ENCODE measurements at places on chromosomes 1 and 21.

GRCh38 chr1:64515427-64515826 lies 45.5 kb downstream of the CACHD1 start:
- peak; percentile 38 for DNase-seq

DNA sequence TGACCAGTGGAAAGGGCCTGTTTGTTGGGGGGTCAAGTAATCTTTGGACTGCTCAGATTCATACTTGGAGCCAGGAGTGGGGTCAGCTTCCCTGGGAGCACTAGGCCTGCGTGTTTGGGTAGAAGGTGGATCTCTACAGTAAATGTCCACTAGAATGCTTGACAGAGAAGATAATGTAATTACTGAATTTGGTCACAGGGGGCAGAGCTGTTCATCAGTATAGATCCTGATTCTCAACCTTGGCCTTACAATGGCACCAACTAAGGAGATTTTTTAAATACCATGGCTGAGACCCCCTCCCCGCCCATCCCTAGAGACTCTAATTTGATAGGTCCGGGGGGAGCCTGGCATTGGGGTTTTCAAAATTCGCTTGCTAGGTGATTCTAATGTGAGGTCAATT lies 217.5 kb upstream of the PLXNA2 start:
- DNase-seq = no peak

GRCh38 chr21:38474124-38474523 lies 24.2 kb downstream of the ERG start:
- DNase-seq = no peak

- peak; percentile 42 for DNase-seq
These were observed 98.6 kb upstream of the LPGAT1 start for GRCh38 chr1:211928993-211929637.

GRCh38 chr1:41418857-41419583 lies 57.8 kb downstream of the FOXO6 start:
- DNase-seq = no peak

- DNase-seq = no peak
These were observed 140.4 kb downstream of the ROR1 start for GRCh38 chr1:63914241-63914640.

GRCh38 chr1:52677076-52677806 lies 20.9 kb downstream of the COA7 start:
- DNase-seq = no peak

DNA sequence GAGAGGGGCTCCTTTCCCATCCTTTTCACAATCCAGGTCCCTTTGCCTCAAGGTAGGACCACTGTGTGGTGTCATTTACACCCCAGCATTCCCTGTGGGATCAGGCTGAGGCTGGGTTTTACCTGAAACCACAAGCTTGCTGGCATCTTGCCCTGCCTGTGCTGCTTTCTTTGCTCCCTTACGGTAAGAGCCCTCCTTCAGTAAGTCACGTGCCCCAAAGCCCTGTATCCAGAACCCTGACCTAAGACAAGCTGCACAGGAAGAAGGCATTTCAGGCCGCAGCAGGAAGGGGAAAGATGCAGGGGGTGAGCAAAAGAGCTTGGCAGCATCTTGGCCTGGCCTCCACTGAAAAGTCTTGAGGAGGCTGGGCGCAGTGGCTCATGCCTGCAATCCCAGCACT lies 58.4 kb downstream of the KLHDC7A start:
- no peak for DNase-seq

DNA sequence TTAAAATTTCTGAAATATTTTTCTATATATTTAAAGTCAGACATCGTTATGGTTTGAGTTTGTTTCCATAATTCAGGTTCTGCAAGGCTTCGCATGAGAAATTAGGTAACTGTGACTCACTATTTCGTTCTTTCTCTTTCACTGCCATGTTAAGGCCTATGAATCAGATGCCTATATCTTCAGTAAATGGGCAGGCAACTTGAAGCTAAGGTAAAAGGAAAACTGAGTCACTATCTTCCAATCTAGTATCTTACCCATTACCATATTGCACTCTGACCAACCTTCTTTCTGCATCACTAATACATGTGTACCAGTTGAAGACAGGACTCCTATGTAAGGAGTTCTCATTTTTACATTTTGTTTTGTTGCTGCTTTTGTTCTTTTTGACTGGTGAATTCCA lies 37.8 kb downstream of the PYHIN1 start:
- no peak for DNase-seq

GRCh38 chr1:27600498-27601175 lies 3.3 kb downstream of the AHDC1 start:
- no peak for DNase-seq

- no peak for DNase-seq
These were observed 44.2 kb upstream of the MARK1 start for GRCh38 chr1:220483700-220484099.

DNA sequence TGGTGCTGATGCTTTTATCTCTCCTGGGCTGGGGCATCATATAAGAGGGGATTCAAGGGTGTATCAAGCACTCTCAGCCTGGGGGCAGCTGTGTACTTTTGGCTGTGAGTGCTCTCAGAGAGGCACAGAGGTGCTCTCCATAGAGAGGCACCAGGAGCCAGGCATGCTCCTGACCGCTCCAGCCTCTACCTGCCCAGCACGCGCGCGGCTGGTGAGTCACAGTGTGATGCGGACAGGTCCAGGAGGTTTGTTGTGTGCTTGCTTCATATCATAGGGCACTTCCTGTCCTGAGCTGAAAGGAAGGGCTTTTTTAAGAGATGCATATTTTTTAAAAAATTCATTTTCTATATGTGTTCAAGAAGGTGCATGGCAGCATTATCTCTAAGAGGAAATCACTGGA lies 93.6 kb upstream of the BCAR3 start:
- no peak for DNase-seq

DNA sequence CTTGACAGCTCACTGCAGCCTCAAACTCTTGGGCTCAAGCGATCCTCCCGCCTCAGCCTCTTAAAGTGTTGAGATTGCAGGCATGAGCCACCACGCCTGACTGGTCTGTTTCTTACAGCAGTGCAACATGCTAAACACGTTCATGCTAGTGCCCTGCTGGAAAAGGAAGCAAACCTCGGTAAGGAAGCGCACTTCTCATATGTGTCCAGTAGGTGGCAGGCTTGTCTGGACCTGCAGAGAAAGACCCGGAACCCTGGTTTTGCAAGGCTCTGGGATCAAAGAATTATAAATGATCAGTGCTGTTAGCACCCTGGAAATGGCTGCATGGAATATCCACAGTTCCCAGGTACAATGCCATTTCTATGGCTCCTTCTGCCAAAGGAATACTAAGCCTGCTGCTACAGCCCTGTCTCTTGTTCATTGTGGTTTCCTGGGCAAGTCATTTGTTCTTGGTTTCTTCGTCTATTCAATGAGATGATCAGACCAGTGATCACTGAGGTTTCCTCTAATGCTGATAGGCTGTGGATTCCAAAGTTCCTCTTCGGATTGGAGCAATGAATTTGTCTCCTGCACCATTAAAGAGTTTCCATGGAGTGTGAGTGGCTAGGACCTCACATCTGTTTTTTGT lies 15.9 kb downstream of the RNU5D-1 start:
- peak; percentile 79 for DNase-seq

DNA sequence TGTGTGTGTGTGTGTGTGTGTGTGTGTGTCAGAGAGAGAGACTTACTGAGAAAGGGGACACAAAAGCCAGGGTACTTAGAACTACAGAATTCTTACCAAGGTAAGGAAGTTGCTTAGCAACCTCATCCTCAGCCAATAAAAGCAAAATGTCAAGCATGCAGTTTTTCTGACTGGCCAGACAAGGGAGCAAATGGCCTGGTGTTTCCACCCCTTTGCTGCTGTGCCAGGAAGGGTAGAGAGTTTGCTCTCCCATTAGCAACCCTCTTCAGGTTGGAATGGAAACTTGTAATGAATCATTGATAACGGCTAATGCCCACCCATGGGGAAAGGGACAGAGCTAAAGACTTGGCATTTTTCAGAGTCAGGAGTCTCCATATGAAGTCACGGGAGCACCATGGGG lies 10.6 kb downstream of the RXRG start:
- no peak for DNase-seq

GRCh38 chr21:37552496-37553029 lies 186.0 kb downstream of the DYRK1A start:
- no peak for DNase-seq

DNA sequence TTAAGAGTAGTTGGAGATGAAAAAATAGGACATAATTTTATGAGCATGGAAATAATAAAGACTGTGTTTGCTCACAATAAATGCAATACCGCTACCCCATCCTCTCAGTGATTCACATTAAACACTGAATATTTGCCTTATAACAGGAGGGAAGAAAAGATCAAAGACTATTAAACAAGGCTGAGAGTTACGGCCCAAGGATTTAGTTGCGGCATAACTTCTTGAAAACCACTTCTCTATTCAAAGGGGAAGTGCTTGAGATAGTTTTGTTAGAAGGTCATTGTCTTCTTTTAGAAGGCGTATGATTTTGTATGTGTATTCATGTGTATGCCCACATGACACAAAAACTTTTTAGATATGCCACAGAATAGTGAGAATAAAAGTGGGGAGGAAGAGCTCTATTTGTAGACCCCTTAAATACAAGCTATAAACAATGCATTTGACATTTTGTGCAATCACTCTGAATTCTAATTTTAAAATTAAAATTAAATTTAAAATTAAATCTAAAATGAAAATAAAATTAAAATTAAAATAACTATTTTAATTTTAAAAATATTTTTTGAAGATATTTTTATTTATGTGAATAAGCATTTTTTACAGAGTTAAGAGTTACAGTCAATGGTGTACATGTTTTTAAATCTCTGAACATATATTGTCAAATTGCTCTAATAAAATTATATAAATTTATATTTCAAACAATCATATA lies 986.6 kb upstream of the ADAMTS5 start:
- peak; percentile 8 for DNase-seq

DNA sequence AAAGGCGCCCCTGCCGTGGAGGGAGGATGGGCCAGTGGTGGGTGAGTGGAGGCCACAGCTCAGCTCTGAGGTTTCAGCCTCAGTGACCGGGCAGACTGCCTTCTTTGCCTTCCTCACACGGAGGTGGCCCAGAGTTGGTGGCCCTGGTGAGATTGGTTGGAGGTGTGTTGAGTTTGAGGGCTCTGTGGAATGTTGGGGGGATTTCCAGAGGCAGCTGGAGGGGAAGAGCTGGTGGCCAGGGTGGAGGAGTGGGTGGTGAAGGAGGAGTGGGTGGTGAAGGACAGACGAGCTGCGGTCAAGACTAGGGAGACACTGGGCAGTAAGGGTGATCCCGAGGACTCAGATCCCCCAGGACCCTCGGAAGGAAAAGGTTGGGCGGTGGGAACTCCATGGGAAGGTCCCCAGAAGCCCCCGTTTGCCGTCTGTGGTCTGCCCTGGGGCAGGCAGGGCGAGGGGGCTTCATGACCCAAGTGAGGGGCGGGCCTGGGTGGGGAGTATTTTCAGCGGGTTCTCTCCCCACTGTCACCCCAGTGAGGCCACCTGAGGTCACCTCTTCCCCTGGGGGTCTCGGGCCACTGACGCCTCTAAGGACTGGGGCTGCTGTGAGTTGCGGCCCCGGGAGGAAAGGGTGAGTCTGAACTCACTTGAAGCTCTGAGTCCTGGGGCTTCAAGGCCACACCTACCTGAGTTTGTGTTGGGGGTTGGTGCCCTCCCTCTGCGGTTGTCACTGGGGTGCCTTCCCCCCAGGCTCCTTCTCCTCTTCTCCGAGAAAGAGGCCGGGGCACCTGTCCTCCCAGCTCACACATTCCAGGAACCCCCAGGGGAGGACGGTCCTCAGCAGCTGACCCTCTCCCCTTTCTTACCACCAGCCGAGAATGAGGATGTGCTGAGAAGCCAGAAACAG lies 22.7 kb upstream of the PIK3CD start:
- no peak for DNase-seq

DNA sequence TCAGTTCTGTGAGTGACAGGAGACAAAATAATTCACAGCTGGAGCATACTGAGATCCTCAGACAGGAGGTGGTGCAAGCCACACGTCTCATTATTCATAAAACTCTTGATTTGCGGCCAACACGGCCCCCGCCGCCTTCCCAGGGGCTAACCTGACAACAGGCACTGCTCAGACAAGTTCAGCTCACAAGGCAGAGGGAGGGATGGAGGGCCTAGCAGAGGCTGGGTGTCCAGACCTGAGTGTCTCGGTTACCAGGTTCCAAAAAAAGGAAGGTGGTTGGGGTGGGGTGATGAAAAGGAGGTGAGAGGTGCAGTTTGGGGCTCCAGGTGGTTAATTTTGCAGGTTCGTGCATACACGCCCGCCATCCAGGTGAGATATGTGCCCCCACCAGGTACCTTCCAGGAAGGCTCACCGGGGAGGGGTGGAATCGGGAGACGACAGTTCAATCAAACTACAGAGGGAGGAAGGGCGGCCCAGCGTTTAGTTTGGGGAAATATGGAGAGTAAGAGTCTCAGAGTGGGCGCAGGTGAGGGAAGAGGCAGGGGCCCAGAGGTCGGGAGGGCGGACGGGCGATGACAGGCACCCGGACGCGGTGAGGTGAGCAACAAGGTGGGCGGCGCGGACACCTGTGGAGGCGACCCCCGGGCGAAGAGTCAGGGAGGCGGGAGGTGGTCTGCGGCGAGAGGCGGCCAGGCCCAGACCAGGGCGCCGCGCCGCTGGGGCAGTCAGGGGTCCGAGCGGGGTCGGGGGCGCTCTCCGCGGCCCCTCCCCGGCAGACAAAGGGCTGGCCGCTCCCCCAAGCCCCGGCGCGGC lies 629 bp downstream of the CTNNBIP1 start:
- no peak for DNase-seq

DNA sequence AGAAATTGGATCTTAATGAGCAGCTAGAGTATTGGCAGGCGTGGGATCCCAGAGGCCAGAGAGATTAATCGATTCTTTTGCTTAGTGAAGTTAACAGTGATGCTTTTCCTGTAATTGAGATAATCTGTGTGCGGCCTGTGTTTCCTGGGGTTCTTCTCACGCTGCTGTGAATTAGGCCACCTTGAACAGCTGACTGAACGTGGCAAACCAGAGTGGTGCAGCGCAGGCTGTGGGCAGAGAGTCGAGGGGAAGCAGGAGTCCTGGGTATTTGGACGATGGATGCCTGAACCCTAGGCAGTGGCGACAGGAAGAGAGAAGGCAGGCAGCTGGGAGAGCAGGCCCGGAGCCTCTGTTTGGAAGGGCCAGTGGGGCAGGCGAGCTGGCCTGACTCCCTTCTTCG lies 51.7 kb downstream of the RYR2 start:
- DNase-seq = no peak

DNA sequence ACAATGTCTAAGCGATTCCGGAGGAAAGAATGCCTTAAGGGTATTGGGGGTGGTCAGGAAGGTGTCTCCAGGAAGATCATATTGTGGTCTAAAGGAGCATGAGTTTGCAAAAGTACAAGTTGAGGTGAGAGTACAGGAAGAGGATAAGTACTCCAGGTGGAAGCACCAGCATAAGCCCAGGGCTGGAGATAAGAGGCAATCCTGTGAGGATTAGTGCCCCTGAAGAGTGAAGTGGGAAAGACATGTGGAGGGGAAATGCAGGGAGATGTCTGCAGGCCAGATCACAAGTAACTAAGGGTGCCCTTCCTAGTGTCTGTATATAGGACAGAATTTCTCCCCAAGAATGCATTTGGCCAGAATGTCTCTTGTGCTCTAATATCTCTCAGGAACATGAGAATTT lies 188.3 kb upstream of the DPT start:
- DNase-seq = no peak

- no peak for DNase-seq
These were observed 558 bp upstream of the PGD start for GRCh38 chr1:10398278-10398733.

Data from CD14-positive monocyte (primary cell).